Endodermal cell (in vitro differentiated cells): ENCODE measurements at places on chromosomes 5 and 9. TPM values are rescaled to one million over a fixed set of nuclear protein-coding genes. Genes with fewer than 3 reads are reported as not detected.

GRCh38 chr5:62922191-62922590 is 343.6 kb downstream of the LRRC70 start:
- H3K27ac ChIP-seq, result no peak overlapping the region
- H3K36me3 ChIP-seq, result no peaks in the 10 kb centered on the region
- no peaks in the 10 kb centered on the region for H3K4me1 ChIP-seq

DNA sequence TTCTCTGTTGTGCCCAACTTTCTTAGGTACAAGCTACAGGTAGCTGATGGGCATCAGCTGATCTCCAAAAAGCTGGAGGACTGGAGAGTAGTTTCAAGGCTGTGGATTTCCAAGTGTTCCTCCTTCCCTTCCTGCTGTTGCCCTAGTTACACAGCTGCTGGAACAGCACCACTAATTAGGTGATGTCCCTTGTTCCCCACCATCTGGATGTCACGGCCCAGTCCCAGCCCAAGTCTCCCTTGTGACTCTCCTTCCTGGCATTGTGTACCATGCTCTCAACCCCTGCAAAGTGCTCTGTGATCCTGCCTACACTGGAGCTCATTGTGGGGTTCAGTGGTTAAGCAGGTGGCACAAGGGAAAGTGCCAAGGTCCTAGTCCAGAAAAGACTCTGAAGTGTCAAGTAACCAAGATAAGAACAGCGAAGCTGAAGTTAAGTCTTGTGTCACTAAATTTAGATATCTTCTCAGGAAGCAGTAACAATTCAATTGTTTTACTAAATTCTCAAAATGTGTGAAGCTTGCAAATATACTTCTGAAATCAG is 604.5 kb downstream of the ISL1 start:
- DNase-seq, result no peak
- no peaks in the 10 kb centered on the region for H3K36me3 ChIP-seq

DNA sequence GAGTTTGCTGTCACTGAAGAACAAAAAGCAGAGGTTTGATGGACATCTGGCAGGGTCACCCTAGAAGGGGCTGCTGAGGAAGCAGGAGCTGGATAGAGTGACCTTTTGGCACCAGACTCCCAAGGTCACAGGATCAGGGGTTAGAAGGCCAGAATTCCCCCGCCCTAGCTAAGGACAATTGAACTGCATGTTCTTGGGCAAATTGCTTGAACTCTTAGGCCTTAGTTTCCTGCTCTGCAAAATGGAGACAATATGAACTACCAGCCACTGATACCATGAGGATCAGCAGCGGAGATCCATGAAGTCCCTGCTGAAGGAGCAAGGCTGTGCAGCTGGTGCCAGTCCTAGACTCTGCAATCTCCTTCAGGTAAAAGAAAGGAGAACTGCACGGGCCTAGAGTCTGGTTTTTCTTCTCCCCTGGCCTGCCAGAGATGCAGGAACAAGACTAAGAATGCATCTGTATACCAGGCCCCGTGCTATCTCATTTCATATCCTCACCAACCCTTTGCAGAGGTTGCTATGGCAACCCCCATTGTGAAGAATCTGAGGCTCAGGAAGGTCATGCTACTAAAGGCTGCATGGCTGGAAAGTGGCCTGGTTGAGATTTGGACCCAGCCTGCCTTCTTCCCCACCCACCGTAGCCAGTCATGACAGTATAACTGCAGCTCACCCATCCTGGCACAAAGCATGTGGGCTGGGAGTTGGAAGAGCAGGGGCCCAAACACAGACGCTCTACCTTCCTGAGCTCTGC is 33.7 kb downstream of the CAMK2A start:
- no peak overlapping the region for H3K4me3 ChIP-seq
- no peaks in the 10 kb centered on the region for H3K27me3 ChIP-seq
- no peak overlapping the region for H3K27ac ChIP-seq
- peaks cover 16% of the 10 kb centered on the region for H3K4me1 ChIP-seq
- no peak for DNase-seq

DNA sequence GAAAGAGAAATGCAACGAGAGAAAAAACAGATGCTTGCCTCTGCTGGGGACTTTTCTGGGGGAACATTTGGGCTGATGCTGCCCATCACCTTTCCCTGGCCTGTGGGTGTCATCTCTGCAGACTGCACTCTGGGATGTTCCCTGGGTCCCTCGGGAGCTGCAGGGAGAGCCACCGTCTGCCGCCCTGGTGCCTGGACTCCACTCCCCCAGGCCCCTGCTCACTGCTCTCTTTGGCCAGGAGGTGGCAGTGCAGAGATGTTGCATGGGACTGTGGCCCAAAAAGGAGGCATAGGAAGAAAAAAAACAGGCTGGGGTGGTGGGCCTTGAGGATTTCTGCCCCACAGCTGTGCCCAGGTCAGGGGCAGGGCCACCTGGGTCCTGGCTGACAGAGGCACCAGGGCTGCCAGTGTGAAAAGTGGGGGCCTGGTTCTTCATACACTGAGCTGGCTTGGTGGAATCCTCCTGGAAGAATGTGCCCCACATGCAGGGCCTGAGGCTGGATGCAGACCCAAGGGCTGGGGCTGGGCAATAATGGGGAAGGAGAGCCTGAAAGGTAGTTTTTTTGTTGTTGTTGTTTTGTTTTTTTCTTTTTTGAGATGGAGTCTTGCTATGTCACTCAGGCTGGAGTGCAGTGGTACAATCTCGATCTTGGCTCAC is 353.6 kb downstream of the SLIT3 start:
- no peak overlapping the region for H3K27ac ChIP-seq
- H3K36me3 ChIP-seq, result no peaks in the 10 kb centered on the region
- peak; percentile 94 for DNase-seq
- H3K27me3 ChIP-seq, result no peaks in the 10 kb centered on the region

GRCh38 chr9:113343732-113344231 is 3.7 kb upstream of the WDR31 start:
- H3K27ac ChIP-seq, result no peak overlapping the region
- DNase-seq, result peak; percentile 22
- no peak overlapping the region for H3K4me3 ChIP-seq

GRCh38 chr9:135908754-135909204 is 1.4 kb upstream of the CAMSAP1 start:
- peaks cover 55% of the 10 kb centered on the region for H3K36me3 ChIP-seq
- H3K4me3 ChIP-seq, result peak overlapping the region; percentile 75
- H3K4me1 ChIP-seq, result peaks cover 3% of the 10 kb centered on the region
- H3K27me3 ChIP-seq, result no peaks in the 10 kb centered on the region
- no peak overlapping the region for H3K27ac ChIP-seq
- no peak for DNase-seq

CDC20B gene
- 0.16 to 0.20 TPM in 2 of 3 replicates, not detected in the other for total RNA-seq

DNA sequence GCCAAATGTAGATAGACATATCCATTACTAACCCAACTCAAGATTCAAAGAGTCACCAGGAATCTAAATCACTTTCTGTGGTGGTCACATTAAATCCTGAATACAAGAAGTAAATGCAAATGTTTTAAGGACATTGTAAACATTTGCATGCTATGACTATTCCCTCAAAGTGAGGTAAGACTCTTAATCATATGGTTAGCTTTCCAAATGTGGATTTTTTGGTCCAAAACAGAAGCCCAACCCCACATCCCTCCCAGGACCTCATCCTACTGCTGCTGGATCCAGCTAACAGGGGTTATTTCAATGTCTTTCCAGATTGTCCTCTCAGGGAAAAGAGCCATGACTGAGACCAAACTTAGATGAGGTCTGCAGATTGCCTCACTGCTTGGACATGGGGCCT is 228.1 kb upstream of the PANK3 start:
- no peak overlapping the region for H3K4me3 ChIP-seq
- no peak overlapping the region for H3K27ac ChIP-seq
- H3K4me1 ChIP-seq, result peaks cover 20% of the 10 kb centered on the region
- DNase-seq, result no peak
- no peaks in the 10 kb centered on the region for H3K36me3 ChIP-seq

SOHLH1 gene
- total RNA-seq, result not detected in 3 replicates

GAPVD1 gene
- total RNA-seq, result 37.7 and 44.4 TPM in 2 replicates

CORO2A gene
- total RNA-seq, result 22.8 and 23.4 TPM in 2 replicates

SNCAIP gene
- total RNA-seq, result 1.8 and 2.1 TPM in 2 replicates

DNA sequence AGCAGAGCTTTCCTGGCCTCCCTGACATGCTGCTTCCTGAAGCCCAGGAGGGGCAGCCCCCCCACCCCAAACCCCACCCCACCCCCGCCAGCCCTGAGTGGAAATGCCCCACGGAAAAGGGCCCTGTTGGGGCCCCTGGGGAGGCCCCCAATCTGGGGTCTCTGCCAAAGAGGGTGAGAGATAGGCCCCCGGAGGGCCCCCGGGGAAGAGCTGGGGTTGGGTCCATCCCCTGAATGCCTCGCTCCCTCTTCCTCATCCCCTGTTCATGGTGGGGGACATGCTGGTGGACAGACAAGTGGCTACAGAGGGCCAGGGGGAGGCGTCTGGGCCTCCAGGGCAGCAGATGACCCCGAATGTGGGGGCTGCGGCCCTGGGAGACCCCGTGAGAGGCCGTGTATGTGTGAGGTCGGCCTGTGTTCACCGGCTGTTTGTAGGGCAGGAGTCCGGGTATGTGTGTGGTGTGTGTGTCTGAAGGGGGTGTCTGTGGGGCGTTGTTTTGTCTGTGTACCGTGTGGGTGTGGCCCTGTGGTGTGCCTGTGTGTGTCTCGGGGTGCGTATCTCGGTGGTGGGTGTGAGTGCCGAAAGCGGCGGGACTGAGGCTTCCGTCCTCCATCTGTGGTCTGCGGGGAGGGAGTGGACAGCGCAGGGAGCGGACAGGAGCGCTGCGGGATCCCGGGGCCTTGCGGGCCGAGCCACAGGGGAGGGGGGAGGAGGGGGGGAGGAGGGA is 11.3 kb downstream of the C9orf50 start:
- no peaks in the 10 kb centered on the region for H3K36me3 ChIP-seq
- no peak overlapping the region for H3K4me3 ChIP-seq
- peak; percentile 70 for DNase-seq

DNA sequence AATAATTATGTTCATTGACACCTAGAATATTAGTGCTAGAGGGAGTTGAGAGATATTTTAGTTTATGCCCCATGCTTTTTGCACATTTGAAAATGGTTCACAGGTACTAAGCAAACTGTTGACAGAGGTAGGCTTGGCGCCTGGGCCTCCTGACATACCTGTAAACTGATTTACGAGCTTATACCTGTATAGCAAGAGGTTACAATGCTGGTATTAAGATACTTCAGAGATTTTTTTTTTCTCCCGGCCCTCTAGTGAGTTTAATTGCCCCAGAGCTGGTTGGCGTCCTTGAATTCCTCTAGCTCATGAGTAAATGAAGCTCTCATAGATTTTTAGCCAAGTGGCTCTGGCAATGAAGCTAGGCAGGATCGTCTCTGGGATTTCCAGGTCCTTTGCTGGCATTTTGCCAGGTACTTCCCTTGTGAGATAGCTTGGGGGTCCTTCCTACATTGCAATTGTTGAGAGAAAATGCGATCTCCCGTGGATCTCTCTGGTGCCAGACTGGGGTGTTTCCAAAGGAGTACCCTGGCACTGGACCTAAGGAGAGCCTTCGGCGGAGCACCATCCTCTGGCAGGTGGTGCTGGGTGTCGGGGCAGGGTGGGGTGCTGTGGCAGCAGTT is 9.0 kb downstream of the SLC36A1 start:
- no peak overlapping the region for H3K27ac ChIP-seq
- no peak for DNase-seq
- H3K36me3 ChIP-seq, result peaks cover 7% of the 10 kb centered on the region
- no peak overlapping the region for H3K4me3 ChIP-seq
- no peaks in the 10 kb centered on the region for H3K27me3 ChIP-seq

TJP2 gene
- 53.0 and 65.4 TPM in 2 replicates for total RNA-seq

PAPPA gene
- 0.02 to 0.09 TPM (median 0.08 TPM) in 3 replicates for total RNA-seq

GRCh38 chr9:133970581-133971058 is 21.5 kb downstream of the VAV2 start:
- no peak overlapping the region for H3K4me3 ChIP-seq
- no peaks in the 10 kb centered on the region for H3K4me1 ChIP-seq
- no peaks in the 10 kb centered on the region for H3K36me3 ChIP-seq
